DMS153 (cell line): ENCODE measurements at places on chromosomes 13 and 19.
A peak's percentile ranks its signal among the peaks of the same experiment; 100 is the strongest.

- DNase-seq = no peak
These were observed 3.9 kb downstream of the TTYH1 start for GRCh38 chr19:54418930-54419800.

GRCh38 chr19:50728084-50728737, 5.0 kb downstream of the CLEC11A start:
- DNase-seq = no peak

DNA sequence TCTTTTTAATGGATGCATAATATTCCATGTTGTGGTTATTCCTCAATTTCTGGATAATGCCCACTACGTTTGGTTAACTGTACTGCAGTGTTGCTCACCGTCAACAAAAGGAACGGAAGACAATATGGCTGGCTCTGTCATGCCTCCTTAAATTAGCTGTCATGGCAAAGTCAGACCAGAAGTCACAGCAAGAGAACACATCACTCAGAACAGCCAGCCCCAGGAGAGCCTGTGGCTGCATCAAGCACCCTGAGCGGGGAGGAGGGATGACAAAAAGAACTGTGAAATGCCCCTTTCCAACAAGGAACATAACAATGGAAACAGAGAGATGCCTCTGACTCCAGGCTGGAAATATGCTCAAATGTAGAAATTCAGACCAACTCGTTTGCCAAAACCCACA, 366.0 kb upstream of the ZNF507 start:
- no peak for DNase-seq

DNA sequence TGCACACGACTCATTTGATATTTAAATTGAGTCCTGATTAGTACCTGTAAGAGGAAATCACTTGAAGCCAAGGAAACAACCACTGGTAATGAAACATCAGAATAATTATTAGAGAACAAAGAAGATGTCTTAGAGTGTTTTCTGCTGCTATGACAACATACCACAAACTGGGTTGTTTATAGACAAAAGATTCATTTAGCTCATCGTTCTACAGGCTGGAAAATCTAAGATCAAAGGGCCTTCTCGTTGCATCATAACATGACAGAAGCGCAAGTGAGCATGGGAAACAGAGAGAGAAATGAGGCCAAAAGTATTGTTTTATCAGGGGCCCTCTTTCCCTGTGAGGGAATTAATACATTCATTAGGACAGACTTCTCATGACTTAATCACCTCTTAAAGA, 1024.0 kb upstream of the PCDH9 start:
- no peak for DNase-seq

GRCh38 chr13:66171920-66172319, 1058.2 kb downstream of the PCDH9 start:
- DNase-seq = no peak

DNA sequence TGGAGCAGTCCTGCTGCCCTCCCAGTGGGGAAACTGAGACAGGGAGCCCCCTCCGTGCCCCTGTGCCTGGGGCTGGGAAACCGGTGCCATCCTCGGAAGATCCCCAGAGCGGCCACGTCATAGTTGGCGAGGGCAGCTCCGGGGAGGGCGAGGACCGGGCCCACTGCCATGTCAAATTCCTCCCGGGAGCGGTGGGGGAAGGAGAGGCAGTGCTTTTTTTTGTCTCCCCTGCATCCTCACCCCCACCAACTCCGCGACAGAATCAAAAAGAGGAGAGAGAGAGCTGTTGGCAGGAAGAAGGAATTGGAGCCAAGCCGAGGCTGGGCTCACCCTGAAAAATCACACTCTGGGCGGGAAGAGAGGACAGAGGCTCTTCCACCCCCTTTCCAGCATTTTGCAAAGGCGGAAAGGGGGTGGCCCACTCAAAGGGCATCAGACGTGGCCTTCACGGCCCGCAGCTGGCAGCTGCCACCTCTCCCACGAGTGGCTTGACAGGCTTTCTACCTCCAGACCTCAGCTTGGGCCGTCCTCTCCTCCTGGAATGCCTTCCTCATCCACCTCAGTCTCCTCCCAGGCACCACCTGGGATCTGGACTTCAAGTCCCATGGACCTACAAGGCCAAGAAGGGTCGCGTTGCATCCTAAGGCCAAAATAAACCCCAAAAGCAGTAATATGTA, 19.6 kb upstream of the NFIC start:
- peak; percentile 58 for DNase-seq

DNA sequence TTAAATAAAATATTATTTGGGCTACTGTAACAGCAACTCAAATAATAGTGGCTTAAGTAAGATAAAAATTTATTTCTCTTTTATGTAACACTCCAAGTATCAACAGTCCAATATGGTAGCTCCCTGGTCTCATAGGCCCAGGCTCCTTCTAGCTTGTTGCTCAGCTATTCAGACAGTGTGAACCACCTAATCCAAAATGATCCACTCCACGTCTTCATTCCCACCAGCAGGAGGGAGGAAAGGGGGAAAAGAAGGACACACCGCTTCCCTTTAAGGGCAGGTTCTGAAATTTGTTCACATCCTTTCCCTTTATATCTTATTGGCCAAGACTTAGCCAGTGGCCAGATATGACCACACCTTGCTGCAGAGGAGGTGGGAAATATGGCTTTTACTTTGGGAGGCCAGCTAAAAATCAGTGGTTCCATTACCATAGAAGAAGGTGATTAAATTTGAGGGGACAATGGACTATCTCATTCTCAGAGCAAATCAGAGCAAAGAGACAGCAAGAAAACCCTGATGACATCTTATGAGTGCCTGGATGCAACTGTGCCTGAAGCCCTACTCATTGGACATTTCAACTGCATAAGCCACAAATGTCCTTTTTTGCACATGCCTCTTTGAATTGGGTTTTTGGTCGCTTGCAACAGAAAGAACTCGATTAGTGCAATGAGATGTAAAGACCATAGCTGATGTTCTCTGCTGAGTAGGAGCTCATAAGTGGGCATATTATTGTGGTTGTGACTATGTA, 7.0 kb upstream of the EPOR start:
- no peak for DNase-seq

- no peak for DNase-seq
These were observed 6.5 kb downstream of the INSR start for GRCh38 chr19:7287722-7288121.

GRCh38 chr13:39273953-39274738, 235.9 kb downstream of the NHLRC3 start:
- DNase-seq = peak; percentile 81

DNA sequence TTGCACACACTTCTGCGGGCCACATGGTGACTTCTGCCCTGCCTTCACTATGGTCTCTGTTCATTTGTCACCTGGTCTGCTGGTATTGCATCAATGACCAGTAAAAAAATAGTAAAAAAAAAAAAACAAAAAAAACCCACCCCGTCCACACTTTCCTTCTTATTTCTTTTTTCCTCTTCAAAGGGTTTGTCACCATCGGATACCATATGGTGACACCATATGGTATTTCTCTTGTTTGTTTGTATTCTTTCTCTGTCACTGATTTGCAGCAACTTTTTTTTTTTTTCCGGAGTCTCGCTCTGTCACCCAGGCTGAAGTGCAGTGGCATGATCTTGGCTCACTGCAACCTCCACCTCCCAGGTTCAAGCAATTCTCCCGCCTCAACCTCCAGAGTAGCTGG, 26.2 kb upstream of the OR7C2 start:
- DNase-seq = no peak

DNA sequence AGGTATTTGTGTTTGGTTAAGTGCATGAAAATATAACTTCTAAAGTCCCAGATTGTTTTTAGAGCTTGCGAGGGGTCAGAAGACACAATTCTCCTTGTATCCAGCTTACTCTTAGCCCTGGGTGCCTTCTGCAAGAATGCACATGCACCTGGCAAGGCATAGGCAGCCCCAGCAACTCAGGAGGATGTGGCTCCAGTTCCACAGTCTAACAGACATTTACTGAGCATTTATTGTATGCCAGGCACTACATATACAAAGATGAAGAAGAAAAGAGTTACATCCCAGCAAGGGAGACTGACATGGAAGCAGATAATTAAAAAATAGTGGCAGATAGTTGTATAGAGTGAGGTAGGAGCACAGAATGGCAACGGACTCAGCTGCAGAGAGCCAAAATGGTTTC, 101.1 kb upstream of the FRY start:
- no peak for DNase-seq
